ENCODE measurements at places on chromosomes 1 and 21. TPM values are rescaled to one million over a fixed set of nuclear protein-coding genes. Genes with fewer than 3 reads are reported as not detected.

The PLPP3 gene
- 157 TPM for total RNA-seq

The KIRREL1 gene
- total RNA-seq: 122 TPM

The MSH4 gene
- total RNA-seq: 0.68 TPM

The VHLL gene
- total RNA-seq: not detected

The CRP gene
- not detected for total RNA-seq

The LRIG2 gene
- 14.5 TPM for total RNA-seq

The RHOU gene
- total RNA-seq: 2.3 TPM
